Gastroesophageal sphincter (tissue), 4 donors: ENCODE measurements at places on chromosomes 2 and 18.

- ATAC-seq: no peak
Observed at GRCh38 chr18:46502444-46502843, 154.6 kb downstream of the LOXHD1 start.

DNA sequence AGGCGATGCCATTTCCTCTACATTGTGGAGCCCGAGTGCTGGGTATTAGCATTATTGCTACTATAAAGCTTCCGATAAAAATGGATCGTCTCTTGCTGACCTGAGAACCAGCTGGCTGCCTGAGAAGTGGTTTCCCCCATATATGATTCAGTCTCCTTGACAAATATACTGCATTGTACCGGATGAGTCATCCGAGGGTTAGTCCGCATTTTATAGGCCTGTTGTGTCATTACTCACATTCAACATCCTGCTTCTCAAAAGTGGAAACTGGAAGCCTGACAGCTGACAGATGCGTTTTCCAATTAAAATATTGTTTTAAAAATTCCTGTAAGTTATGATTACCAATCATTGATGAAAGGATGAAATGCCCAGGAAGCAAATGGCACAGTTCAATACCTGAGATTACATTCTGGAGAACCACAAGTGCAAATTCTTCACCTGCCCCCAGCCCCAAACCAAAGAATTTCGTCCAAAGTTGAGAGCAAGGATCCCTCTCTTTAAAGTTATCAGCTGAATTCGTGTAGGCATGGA, 65.7 kb downstream of the SPRED2 start:
- ATAC-seq: no peak

GRCh38 chr2:149716687-149717086, 129.1 kb upstream of the MMADHC start:
- no peak for ATAC-seq

GRCh38 chr2:26534865-26535662, 57.1 kb upstream of the OTOF start:
- ATAC-seq: no peak

DNA sequence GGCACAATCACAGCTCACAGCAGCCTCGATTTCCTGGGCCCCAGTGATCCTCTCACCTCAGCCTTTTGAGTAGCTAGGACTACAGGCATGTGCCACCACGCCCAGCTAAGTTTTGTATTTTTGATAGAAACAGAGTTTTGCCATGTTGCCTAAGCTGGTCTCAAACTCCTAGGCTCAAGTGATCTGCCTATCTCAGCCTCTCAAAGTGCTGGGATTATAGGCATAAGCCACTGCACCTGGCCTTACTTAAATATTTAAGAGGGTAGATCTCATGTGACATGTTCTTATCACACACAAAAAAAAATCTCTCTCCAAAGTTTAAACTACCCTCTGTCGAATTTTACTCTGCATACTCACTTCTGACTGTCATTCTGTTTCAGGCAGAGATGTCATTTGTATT, 75.4 kb upstream of the CHRNA1 start:
- ATAC-seq: no peak

DNA sequence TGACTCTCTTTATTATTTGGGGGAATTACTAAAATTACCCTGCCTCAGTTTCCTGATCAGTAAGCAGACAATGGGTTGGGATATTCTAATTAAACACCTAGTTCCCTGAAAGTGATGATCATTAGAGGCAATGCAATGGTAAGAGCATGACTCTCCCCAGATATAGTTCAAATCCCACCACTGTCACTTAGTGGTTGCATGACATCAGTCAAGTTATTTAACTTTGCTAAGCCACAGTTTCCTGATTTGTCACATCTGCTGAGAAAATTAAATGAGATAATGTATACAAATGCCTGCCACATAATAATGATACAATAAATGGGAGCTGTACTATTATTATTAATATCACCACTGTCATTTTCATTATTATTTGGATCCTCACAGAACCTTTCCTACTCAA, 29.9 kb downstream of the ZEB2 start:
- ATAC-seq: no peak

GRCh38 chr18:59769129-59769865, 72.1 kb upstream of the CCBE1 start:
- ATAC-seq: peak; percentile 25

GRCh38 chr18:31386741-31387140, 10.2 kb downstream of the DSG4 start:
- ATAC-seq: no peak

GRCh38 chr2:218430721-218431120, 11.8 kb downstream of the VIL1 start:
- no peak for ATAC-seq

DNA sequence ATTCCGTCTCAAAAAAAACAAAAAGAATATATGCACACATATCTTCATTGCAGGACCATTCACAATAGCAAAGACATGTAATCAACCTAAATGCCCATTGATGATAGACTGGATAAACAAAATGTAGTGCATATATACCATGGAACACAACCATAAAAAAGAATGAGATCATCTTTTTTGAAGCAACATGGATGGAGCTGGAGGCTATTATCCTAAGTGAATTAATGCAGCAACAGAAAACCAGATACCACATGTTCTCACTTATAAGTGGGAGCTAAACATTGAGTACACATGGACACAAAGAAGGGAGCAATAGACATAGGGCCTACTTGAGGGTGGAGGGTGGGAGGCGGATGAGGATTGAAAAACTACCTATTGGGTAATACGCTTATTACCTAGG, 8.8 kb downstream of the NT5C1B start:
- no peak for ATAC-seq

GRCh38 chr2:211837206-211837605, 701.4 kb downstream of the ERBB4 start:
- no peak for ATAC-seq

GRCh38 chr2:90207454-90208058, 1516.1 kb downstream of the RPIA start:
- no peak for ATAC-seq

- no peak for ATAC-seq
Observed at GRCh38 chr2:227785293-227785692, 28.3 kb upstream of the CCL20 start.

- ATAC-seq: no peak
Observed at GRCh38 chr2:196750291-196750923, 49.1 kb downstream of the GTF3C3 start.

DNA sequence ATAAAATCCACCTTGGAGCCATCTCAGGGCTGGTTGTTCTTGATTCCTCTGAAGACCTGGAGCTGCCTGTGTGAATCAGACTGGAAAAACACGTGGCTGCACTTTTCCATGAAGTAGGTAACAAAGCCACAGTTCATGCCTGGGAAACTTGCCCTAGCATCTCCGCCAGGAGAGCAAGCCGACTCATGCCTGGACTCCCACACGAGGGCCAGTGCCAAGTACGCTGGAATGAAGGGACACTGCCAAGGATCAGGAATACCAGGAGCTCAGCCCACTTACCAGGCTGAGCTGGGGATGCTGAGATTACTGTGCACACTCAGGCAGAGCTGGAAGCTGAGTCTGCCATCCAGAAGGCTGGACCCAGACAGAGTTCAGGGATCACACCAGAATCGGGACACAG, 10.9 kb upstream of the FHL2 start:
- peak; percentile 95 for ATAC-seq

GRCh38 chr2:223668302-223668998, 66.3 kb upstream of the SCG2 start:
- ATAC-seq: no peak

GRCh38 chr18:13191779-13192178, 26.8 kb upstream of the LDLRAD4 start:
- no peak for ATAC-seq

DNA sequence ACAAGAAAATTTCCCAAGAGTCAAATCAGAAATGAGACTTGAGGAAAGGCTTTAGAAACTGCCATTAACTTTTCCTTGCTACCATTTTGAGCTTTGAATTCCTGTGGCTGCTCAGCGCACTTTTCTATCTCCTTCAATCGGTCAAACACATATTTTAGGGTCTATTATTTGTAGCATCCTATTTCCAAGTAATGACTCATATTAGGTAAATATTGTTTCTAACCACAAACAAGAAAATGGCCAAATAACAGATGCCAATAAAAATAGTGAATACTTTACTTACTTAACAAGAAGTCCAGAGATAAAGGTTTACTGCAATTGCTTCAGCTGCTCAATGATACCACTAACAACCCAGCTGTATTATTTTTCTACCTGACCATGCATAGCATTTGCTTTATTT, 29.7 kb upstream of the CCDC178 start:
- ATAC-seq: no peak

- ATAC-seq: peak; percentile 83
Observed at GRCh38 chr2:178271629-178272333, 77.5 kb downstream of the OSBPL6 start.

DNA sequence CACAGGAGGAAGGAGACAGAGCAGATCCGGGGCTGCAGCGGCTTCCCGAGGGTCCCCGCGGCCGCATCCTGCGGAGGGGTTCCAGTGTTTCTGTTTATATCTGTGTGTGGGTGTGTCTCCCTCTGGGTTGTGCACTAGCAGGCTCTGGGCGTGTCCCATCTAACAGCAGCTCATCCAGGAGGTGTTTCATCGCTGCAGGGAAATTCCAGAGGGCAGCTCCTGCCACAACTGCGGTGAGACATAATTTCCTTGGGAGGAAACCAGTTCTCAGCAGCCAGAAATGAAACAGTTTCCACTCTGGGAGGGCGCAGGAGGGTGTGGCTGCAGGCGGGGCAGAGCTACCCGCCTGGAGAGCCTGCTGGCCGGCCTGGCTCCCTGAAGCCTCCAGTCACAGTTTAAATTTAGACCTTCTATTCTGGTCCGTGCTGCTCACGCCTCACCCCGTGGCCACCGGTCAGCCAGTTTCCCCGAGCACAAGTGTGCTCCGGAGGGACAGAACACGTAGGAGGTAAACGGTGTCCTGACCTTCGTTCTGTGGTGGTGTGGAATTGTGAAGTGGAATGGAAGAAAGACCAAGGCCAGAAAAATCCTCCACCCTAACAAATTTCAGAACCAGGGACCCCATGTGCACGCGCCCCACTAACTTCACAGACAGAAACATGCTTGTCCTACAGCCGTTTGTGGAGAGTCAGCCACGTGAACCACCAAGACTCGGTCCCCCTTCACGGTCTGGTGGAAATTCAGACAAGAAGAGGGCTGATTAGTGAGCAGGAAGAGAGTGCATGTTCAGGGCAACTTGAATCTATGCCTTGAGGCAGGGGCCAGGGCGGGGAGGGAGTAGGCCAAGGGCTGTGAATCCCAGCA, 50.2 kb downstream of the TEX44 start:
- ATAC-seq: peak; percentile 96

GRCh38 chr2:241774419-241775222, 2.0 kb upstream of the GAL3ST2 start:
- no peak for ATAC-seq

DNA sequence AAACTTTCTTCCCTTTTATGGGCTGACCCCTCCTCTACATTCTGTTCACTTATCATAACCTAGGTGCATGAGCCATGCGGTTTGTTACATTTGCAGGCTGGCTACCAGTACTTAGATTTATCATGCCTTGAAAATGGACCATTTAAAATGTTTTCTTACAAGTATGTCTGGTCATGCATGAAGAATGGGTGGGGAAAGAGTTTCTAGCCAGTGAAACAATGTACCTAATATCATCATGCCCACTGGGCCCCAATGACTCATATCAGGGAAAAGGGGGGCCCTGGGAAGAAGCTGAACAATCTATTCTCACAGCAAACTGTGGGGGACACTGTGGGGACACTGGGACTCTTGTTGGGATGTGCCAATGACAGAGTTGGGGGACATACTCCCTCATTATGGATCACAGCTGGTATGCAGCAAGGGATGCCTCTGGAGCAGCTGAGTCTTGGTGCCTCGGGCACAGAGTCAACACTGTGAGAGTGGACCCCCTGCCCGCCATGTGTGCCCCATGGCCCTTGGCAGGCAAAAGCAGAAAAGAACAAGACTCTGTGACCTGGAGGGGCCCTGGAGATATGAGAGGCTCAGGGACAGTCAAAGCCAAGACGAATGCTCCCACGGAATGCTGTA, 156.3 kb downstream of the ZNF516 start:
- ATAC-seq: no peak

DNA sequence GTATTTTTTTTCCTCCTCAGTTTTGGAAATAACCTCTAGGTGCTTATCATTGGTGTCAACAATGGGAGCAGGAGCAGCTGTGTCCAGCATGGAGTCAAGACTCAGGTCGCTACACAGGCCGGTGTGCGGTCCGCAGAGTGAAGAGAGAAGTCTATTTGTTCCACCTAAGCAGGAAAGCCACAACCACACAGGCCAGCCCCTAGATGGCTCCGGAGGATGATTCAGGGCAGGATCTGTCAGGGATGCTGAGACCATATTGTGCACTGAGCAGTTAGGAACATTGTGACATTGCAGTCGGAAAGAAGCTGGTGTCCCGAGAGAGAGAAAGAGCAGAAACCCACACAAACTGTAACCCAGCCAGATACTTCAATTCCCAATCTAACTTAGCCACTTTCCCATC, 136.9 kb downstream of the GAREM1 start:
- ATAC-seq: no peak

GRCh38 chr18:12327510-12328178, 19.6 kb downstream of the TUBB6 start:
- peak; percentile 78 for ATAC-seq

GRCh38 chr2:232073026-232073425, 111.5 kb downstream of the DIS3L2 start:
- no peak for ATAC-seq

DNA sequence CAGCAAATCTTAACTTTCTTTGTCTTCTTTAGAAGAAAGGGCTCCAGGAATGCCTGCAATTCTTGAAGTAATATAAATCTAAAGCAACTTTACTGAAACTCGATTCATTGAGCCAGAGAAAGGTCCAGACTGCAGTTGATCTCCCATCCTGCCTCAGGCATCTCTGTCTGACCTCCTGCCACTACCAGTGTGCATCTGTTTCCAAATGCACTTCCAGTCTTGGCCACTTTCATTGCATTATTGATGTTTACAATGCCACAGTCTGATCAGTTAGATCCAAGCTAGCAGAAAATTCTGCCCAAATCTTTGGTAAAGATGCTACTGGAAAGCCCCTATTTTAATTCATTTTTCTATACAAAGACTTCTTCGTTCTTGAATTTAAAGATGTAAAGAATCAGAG, 158.0 kb downstream of the RAPGEF4 start:
- ATAC-seq: no peak

DNA sequence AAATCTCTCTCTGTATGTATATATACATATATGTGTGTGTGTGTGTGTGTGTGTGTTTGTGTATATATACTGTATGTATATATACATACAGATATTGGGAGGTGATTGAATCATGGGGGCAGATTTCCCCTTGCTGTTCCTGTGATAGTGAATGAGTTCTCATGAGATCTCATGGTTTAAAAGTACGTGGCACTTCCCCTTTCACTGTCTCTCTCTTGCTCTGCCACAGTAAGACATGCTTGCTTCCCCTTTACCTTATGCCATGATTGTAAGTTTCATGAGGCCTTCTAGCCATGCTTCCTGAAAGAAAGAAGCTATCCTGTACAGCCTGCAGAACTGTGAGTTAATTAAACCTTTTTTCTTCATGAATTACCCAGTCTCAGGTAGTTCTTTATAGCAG, 18.8 kb upstream of the CCDC195 start:
- no peak for ATAC-seq

GRCh38 chr2:2867397-2867979, 510.1 kb downstream of the EIPR1 start:
- ATAC-seq: no peak
